NCI-H2171 (cell line): ENCODE measurements at places on chromosomes 12 and 14.

DNA sequence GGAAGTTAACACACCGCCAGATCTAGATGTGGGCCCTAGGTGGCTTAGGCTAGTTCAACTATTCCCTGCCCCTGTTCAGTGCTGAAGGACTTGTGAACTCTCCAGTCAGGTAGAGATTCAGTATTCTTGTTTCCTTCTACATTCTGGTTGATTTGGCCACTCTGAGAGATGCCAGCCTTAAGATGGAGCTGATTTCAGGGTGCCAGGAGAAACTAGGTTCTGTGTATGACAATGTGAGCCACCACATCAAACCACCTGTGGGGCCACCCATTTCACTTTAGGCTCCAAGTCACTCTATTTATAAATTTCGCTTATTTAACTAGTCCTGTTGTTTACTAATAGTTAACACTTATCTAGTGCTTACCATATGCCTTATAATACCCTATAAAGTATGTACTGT, 26.0 kb downstream of the FRMD6 start:
- no peak for DNase-seq

- no peak for DNase-seq
Measured at GRCh38 chr12:8828257-8829124, 6.1 kb downstream of the A2ML1 start.

GRCh38 chr14:94491511-94491910, 15.5 kb upstream of the SERPINA9 start:
- no peak for DNase-seq

- no peak for DNase-seq
Measured at GRCh38 chr14:22898302-22899090, 15.5 kb downstream of the REM2 start.

GRCh38 chr12:684416-684815, 21.2 kb upstream of the NINJ2 start:
- no peak for DNase-seq

- DNase-seq = no peak
Measured at GRCh38 chr14:24938593-24938992, 111.4 kb downstream of the STXBP6 start.

DNA sequence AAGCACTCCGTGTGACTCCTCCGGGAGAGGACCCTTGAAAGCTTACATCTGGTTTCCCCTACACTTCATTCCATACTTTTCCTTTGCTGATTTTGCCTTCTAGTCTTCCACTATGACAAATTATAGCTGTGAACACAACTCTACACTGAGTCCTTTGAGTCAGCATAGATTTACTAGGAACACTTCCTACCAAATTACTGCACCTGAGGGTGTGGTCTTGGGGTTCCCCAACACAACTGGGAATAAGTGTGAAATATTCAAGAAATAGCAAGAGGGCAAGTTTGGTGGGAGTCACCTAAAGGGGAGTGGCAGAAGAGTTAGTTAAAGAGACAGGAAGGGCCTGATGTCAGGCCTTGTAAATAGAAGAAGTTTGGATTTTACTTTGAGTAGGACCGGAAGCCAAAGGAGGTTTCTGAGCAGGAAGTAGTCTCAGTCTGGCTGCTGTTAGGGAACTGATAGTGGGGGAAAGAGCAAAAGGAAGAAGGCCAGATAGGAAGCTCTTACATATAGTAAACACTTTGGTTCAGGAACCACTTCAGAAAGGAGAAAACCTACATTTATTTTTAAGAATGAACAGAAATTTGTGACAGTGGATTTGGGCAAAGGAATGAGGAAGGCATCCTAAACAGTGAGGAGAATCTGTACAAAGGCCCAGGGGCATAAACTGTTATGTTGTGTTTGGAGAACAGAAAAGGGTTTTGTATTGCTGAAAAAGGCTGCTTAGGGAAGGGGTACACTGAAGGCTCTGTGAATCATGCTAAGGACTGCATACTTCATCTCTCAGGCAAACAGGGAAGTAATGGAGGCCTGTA, 14.2 kb downstream of the SEL1L start:
- DNase-seq = no peak

DNA sequence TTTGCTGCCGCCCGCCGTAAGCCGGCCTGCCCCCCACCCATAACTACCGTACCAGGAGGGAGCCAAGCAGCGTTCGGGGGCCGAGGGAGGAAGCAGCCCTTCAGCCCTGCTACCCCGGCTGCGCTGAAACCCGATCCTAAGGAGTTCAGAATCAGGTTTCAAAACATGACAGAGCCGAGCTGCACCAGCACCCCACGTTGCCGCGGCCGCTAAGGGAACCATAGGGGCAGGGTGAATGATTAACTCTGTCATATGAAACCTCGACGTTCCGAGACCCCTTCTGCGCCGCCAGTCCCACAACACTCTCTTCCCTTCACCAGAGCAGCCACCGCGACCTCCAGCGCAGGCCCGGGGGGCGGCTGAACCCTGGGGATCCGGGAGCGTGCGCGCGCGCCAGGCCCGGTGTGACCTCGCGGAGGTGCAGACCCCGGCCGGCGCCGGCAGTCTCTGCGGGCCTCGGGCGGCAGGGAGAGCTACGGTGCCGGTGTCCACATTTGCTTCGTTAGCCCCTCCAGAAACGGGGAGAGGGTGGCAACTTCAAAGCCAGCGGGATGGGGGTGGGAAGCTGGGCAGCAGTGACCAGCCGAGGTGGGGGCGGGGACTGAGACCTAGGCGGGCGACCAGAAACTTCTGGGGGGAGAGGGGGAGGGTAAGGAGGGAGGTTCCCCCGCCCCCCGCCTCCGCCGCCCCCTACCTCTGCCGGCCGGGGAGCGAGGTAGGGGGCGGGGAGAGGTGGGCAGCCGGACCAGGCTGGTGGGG, 1.6 kb downstream of the SIX4 start:
- DNase-seq = peak; percentile 81

DNA sequence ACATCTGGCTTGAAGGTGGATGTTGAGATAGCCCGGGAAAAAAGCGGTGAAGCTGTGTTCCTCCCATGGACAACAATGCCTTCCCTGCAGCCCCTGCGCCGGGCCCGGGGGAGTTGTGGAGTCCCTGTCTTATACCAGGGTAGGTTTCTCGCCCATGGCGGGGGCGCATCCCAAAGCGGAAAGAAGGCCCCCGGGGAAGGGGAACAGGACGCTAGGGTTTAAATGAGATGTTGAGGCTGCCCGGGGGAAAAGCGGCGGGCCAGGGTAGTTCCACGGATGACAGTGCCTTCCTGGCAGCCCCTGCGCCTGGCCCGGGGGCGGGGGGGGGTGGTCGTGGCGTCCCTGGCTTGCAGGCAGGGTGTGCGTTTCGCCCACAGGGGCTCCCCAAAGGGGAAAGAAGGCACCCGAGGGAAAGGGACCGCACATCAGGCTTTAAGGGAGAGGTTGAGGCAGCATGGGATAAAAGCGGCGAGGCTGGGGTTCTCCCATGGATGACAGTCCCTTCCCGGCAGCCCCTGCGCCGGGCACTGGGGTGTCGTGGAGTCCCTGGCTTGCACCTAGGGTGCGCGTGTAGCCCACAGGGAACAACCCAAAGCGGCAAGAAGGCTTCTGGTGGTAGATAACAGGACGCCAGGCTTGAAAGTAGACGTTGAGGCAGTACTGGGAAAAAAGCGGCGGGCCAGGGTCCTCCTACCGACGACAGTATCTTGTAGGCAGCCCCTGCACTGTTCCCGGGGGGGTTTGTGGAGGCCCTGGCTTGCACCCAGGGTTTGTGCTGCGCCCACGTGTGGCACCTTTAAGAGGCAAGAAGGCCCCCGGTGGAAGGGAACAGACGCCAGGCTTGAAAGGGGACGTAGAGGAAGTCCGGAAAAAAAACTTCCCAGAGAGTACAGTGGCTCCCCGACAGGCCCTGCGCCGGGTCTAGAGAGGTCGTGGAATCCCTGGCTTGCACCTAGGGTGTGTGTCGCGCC, 160.8 kb upstream of the ALG10B start:
- DNase-seq = no peak

GRCh38 chr12:25875661-25876060, 82.8 kb upstream of the RASSF8 start:
- no peak for DNase-seq

GRCh38 chr14:103543140-103543539, 14.1 kb downstream of the TRMT61A start:
- DNase-seq = no peak

- DNase-seq = no peak
Measured at GRCh38 chr14:26332966-26333365, 264.9 kb downstream of the NOVA1 start.

- DNase-seq = no peak
Measured at GRCh38 chr12:130223767-130224244, 61.5 kb downstream of the FZD10 start.

DNA sequence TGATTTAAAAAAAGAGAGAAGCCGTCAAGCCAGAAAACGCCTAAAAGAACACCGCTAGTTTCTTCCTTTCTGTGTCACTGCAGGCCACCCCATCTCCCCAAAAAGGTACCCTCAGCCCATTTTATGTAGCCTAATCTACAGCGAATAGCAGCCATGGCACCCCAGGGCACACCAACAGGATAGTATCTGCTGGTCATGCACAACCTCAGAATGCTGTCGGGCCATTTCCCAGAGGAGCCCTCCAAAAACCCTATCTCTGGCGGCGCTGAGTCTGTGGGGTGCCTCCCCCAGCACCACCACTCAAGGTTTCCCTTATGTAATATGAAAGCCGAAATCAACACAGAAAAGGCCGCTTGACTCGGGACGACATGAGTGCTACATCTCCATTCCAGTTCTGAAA, 98.9 kb downstream of the BCL11B start:
- DNase-seq = no peak

DNA sequence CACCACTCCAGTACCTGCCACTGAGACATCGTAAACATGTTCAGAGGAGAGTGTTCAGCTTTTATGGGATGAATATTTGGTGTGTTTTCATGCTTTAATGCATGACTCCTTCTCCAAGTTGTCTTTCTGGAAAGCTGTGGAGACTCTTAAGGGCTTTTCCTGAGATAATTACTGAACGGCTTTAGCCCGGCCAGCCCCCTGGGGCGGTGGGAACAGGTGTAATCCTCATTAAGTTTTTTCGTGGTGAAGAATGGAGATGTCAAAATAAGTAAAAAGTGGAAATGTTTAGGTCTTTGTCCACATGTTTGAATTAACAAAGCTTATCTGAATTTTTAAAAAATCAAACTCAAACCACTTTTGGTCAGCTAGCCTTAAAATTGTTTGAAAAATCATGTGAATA, 1.5 kb downstream of the SYNE2 start:
- no peak for DNase-seq

DNA sequence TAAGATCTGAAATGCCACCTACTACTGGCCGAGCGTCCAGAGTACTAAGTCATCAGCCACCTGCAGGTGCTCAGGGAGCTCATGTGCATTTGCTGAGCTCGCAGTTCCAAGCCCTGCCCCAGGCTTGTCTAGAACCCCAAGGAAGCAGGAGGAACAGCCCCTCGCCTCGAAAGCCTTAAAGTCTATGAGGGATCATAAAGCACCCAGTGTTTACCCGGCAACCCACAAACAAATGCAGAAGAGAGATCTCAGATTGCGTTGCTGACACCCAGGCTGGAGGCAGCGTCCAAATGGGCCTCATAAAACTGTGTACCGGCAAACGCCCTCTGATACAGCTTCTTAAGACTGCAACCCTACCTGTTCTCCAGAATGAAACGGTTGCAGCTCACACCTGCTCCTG, 6.8 kb downstream of the KDM2B start:
- no peak for DNase-seq

GRCh38 chr14:74204491-74204890, 34.8 kb upstream of the VSX2 start:
- DNase-seq = no peak

DNA sequence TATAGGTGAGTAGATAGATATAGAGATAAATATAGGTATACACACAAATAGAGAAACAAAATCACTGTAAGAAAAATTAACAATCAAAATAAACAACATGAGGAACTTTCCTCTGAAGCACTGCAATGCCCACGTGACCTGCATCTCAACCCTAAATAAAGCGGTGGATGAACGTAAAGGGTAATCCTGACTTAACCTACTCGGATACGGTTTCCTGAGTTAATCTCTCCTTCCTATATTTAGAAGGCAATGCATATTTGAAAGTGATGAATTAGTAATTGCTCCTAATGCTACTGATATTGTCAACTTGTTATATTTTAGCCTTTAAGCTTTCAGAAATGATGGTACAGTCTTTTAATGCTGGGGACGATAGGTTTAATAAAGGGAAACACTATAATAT, 221.4 kb downstream of the ITPR2 start:
- no peak for DNase-seq

DNA sequence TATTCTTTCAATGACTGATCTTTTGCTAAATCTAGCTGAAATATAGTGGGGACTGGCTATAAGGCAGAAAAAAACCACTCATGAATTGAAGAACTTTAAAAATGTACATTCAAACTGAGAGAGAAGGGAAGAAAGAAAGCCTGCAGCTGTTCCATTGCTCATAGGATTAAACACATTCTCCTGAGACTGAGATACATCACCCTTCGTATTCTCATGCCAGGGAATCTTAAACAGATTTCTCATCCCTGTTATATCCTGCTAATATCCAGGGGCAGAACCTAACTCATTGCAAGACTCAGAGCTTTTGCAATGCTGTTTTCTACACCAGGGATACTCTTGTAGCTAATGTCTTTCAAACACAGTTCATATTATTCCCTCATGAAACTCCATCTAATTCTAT, 67.2 kb upstream of the ACSS3 start:
- no peak for DNase-seq

- no peak for DNase-seq
Measured at GRCh38 chr12:50246873-50247612, 36.3 kb downstream of the LIMA1 start.

DNA sequence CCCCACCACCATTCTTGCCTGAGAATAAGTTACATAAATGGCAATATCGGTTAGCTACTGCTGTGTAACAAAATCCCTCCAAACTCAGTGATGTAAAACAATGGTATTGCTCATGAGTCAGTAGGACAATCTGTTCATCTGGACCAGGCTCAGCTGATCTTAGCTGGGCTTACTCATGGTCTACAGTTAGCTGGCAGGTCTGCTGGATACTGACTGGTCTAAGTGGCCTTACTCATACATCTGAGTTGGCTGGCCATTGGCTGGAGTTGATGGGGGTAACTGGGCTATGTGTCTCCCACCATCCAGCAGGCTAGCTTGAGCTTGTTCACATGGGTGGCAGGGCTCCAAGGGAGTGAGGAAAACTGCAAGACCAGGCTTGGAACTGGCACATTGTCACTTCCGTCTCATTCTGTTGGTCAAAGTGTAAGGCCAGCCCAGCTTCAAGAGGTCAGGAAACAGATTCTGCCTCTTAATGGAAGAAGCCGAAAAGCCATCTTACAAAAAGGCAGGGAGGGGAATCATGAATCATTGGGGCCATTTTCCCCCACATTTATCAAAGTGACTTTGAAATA, 56.7 kb upstream of the CHGA start:
- DNase-seq = no peak

DNA sequence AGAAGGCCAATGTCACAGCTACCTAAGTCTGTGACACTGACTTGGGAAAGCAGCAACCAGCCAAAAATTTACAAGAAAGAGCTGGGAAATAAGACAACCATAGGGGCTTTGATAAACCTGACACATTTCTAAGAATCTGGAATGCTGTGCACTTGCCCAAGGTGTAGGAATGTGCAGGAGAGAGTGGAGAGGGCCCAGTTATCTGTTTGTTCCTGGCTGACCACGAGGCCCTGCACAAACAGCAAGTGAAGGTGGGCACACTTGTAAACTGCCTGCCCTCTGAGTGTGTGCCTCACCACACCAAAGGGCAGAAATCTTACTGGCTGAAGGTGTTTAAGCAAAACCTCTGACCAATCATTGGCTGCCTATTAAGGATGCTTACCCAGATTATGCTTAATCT, 27.3 kb downstream of the DLK1 start:
- no peak for DNase-seq
